ENCODE measurements at places on chromosomes 13 and 19.
A peak's percentile ranks its signal among the peaks of the same experiment; 100 is the strongest.

DNA sequence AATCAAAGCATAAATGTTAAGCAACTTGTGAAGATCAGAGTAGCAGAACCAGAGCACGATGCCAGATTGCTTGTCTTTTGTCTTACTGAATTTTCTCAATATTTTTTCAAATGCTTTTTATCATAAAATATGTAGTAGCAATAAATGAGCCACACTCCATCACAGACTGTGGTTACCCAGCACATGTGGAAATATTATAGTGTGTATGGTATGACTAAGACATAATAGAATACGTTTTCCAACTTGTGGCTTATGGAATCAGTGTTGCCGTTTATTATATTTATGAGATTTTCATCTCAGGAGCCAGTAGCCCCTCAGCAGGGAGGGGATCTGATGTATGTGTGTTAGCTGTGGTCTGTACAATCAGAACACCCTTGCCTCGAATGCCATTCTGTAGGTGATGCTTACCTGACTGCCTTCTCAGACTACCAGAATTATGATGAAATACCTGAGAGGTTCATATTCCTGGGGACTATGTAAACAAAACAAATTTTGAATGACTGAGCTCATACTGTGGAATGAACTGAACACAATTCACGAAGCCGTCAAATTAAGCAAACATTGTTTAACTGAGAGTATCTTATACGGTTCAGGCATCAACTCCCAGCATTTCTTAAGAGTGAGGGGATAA is 1.9 kb downstream of the SCEL start:
- DNase-seq: no peak

- DNase-seq: no peak
Measured at GRCh38 chr13:54841682-54842081, 1813.1 kb downstream of the OLFM4 start.

GRCh38 chr13:105144020-105144419 is 1391.4 kb downstream of the EFNB2 start:
- DNase-seq: no peak

DNA sequence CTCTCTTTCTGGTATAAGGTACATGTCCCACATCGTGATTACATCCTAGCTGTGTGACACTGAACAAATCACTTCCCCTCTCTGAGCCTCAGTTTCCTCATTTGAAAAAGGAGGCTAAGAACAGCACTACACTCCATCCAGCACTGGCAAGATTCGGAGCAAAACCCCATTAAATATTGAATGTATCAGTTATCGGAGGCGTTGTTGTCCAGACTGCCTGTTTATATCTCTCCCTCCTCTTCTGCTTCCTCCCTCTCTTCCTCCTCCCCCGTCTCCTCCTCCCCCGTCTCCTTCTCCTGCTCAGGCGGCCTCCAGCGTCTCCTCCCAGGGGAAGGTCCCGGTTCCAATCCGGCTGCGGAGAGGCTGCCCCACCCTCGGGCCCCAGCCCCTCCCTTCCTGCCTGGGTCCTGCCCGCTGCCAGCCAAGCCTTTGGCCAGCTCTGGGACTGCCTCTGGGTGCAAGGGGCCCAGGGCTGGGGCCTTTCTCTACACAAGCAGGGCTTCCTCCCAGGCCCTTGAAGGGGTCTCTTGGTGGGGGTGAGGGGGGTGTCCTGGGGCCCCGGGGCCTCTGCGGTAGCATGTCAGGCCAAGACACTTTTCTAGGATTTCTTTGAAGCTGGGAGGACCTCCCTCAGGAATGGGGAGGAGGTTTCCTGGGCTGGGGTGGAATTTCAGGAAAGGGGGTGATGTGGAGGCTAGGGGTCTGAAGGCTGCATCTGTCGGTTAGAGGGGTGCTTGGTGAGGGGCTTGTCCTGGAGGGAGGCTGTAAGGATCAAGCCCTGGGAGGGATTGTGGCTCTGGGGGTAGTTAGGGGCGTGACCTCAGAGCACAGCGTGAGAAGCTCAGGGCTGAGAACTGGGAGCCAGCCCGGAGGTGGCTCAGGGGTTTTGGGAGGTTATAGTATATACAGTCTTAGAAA is 1.9 kb downstream of the RRAS start:
- DNase-seq: peak; percentile 53

GRCh38 chr13:110070046-110070445 is 236.9 kb downstream of the COL4A1 start:
- no peak for DNase-seq

DNA sequence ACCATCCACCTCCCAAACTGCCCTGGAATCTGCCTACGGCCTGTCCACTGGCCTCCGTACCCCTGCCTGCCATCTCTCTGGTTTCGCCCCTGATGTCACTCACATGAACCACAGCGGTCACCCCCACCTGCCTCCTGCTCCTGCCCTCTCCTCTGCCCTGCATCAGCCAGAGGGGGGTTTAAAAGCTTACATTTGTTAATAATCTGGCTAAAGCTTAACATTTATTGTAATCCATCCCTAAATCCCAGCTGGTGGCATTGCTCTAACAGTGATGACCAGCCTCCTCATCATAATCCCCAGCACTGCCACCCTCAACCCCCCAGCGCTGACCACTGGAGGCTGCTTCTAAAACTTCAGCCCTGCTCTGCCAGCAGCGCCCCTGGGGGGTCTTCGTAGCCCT is 38.9 kb downstream of the DNM2 start:
- DNase-seq: no peak

DNA sequence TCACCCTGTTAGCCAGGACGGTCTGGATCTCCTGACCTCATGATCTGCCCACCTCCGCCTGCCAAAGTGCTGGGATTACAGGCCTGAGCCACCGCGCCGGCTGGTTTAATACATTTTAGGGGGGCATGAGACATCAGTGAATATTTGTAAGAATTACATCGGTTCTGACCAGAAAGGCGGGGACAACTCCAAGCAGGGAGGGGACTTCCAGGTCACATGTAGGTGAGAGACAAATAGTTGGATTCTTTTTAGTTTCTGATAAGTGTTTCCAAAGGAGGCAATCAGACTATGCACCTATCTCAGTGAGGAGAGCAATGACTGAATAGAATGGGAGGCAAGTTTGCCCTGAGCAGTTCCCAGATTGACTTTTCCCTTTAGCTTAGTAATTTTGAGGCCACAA is 3.7 kb upstream of the ZNF552 start:
- DNase-seq: no peak

DNA sequence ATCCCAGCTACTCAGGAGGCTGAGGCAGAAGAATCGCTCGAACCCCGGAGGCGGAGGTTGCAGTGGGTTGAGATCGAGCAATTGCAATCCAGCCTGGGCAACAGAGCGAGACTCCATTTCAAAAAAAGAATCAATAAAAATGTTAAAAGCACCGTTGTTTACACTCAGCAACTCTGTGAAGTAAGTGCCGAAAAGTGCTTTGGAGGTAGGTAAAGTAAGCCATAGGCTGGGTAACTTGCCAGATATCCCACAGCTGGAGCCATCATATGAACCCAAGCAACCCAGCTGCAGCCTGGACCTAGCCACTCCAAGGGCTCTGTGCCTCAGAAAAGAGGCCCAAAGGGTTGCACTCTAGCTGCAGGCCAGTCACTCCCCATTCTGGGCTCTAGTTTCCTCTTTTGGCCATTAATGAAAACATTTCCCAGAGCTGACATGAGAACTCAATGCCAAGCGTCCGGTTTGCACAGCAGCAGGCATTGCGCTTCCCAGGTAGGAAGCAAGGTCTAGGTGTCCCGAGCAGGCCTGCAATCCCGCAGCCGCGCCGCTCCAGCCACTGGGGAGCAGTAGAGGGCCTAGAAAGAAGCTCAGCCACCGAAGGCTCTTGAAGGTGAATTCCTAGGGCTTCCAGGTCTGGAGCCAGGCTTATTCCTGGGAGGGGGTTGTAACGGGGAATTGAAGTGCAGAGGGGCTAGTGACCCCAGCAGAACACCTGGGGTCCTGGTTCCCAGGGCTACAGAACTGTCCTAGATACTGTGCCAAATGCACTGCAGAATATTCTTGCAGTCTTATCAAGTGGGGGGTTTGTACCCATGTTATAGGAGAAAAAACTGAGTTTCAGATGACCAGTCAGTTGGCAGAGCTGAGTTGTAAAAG is 4.1 kb upstream of the CD79A start:
- peak; percentile 81 for DNase-seq

Data from BE2C (cell line).